ENCODE measurements at places on chromosomes 16 and 17.

DNA sequence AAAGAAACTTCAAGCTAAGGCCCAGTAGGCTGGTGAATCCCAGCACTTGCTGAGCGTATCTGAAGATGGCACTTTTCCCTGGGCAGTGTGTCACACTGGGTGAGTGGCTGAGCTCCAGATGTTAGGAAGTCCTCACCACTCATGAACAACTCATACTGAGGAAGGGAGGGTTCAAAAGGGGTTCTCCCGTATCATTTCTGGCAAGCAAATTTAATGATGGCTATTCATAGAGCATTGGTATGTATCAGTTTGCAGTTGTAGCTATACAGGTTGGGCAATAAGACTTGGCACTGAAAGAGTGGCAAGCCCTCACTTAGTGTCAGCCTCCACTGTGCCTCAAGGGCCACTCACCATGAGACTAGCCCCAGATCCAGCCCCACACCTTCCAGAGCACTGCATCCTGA lies 10.7 kb downstream of the GFOD2 start:
- no peak for DNase-seq

- DNase-seq = no peak
These were observed 203.5 kb upstream of the GOT2 start for GRCh38 chr16:58937661-58938060.

DNA sequence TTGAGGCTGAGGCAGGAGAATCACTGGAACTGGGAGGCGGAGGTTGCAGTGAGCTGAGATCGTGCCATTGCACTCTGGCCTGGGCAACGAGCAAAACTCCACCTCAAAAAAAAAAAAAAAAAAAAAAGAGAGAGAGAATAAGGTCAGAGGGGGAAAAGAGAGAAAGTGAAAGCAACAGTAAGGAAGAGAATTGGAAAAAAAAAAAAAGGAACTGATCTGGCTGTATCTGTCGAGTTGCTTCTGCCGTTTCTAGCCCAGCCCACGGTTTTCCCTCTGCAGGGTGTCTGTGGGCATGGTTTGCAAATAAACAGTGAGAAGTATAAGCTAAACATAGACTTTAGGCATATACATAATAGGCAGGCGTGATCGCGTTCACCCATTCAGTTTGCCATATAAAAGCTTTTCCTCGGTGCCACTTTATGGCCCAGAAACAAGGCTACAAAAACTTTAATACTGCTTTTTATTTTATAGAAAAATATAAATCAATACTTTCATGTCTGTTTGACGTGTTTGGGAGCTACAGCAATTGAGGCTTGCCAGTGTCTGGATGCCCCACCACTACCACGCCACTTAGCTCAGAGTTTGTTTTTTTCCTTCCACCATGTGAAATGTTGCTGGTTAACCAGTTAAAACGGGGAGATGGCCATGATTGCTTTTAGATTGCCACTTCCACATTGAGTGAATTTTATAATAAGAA lies 436.7 kb downstream of the MAF start:
- no peak for DNase-seq

GRCh38 chr17:64780096-64781013 lies 118.2 kb upstream of the SMURF2 start:
- DNase-seq = peak; percentile 77

GRCh38 chr16:75458029-75458428 lies 6.5 kb downstream of the TMEM170A start:
- no peak for DNase-seq

GRCh38 chr16:20051147-20051546 lies 22.5 kb downstream of the GPR139 start:
- no peak for DNase-seq

Measured in stimulated activated CD4-positive, alpha-beta T cell treated with anti-CD3 and anti-CD28 coated beads, Interleukin-4, amount 100 ng/mL, for 24 hours (primary cell).